ENCODE measurements at places on chromosomes 2 and 18. TPM values are rescaled to one million over a fixed set of nuclear protein-coding genes. Genes with fewer than 3 reads are reported as not detected.

The GALNT5 gene
- not detected for total RNA-seq

The NCOA1 gene
- 21.3 TPM for total RNA-seq

The SERPINB3 gene
- total RNA-seq = not detected

The MTX2 gene
- 28.2 TPM for total RNA-seq

GRCh38 chr2:43214253-43214652 is 12.2 kb downstream of the ZFP36L2 start:
- no peak for DNase-seq

DNA sequence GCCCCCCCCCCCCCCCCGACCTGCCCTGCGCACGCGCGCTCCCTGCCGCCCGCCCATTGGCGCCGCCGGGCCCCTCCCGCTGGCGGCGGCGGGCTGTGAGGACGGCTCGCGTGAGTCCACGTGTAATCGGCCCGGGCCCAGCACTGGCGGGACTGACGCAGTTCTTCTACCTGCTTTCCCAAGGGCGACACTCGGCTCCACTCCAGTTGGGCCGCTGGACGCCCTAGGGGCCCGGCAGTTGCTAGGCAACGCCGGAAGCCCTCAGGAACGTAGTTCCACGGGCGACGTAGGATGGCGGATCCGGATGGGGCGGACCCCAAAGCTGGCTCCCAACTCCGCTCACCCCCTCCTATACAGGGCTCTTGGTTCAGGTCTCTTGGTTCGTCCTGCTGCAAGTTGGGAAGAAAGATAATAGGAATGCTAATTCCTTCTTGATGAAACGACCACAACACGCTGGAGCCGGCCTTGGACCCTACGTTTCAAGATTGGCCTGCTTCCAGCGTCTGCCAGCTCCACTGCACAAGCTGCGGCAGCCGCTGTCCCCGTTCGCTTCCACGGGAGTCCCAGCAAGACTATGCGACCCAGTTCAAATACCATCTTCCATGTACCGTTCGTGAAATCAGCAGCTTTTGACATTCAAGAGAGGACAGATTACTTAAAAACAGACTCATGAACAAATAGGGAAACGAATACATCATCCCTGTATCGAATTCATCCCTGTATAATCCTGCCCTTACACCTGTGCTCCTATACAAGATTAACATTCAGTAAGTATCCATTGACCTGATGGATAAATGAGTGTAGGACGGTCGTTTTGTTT is 415 bp upstream of the MCFD2 start:
- DNase-seq = peak; percentile 85

All from activated CD4-positive, alpha-beta memory T cell treated with anti-CD3 and anti-CD28 coated beads for 36 hours (primary cell).